ENCODE measurements at places on chromosomes 12 and 14.

- peak; percentile 70 for DNase-seq
Measured at GRCh38 chr12:121536899-121537813, 43.7 kb downstream of the KDM2B start.

GRCh38 chr14:24074625-24075484 is 3.5 kb downstream of the CPNE6 start:
- DNase-seq, result no peak

DNA sequence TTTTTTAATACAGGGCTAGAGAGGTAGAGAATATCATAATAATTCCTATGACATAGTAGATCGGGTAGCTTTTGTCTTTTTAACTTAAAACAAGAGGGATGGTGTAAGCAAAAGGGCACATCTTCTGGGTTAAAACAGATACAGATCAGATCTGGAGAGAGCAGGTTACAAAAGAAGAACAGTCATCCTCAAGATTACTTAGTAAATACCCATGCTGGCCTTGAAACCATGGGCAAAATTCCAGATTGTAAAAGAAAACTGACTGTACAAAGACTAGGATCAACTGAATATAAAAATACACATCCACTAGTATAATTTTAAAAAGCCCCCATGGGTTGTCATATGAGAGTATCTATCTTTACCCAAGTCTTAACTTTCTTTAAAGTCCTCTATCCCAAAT is 76.7 kb downstream of the MED13L start:
- no peak for DNase-seq

DNA sequence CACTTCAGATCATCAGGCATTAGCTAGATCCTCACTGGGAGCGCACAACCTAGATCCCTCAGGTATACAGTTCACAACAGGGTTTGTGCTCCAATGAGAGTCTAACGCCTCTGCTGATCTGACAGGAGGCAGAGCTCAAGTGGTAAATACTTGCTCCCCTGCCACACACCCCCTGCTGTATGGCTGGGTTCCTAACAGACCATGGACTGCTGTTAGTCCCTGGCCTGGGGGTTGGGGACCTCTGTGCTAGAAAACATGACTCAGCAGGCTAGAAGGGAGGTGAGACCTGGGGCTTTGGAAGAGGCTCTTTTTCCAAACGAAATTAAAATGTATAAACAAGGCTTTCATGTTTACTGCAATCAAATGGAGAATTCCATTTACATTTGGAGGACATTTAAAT is 691.1 kb downstream of the FLRT2 start:
- DNase-seq, result peak; percentile 86

DNA sequence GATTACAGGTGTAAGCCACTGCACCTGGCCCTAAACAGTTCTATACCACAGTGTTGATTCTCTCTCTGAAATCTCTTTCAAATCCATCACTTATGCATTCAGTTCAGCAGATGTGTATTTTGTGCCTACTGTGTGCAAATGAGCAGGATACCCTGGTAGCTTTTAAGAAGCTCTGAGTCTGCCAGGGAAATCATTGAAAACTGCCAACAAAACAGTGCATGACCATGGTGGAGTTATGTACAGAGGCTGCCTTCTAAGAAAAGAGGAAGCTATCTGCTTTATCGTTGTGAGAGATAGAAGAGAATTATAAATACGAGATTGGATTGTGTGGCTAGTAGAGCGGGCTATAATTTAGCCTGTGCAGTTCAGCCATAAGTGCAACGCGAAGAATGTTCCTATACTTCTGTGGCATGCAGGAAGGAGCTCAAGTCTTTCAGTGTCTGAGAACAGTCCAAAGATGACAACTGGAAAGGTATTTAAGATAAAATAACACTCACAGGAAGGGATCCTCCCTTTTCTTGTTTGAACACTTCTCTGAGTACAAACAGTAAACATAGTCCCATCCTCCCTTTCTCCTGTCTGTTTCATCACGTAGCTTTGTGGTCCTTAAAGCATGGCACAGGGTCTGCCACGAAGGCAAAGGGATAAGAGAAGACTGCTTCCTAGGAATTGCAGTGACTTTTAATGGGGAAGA is 4.3 kb downstream of the DIP2B start:
- DNase-seq, result no peak

- DNase-seq, result peak; percentile 17
Measured at GRCh38 chr12:30870491-30871265, 55.9 kb upstream of the TSPAN11 start.

DNA sequence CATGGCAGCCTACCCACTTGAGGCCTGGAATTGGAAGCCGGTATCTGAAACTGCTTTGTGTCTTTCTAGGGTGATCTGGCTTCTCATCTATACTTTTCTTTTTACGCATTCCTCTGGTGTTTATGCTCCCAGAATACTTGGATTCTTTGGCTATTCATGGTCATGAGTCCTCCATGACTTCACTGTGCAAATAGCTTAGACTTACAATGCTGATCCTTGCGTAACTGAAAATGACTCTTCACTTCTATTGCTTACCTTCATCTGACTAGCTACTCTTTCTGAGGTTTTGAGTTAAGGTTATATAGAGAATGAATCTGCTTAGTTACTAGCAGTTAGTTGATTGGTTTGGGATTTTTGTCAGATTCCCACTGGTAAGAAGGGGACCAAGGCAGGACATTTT is 121.7 kb upstream of the NOVA1 start:
- DNase-seq, result no peak

- DNase-seq, result no peak
Measured at GRCh38 chr12:65462484-65462883, 184.0 kb downstream of the MSRB3 start.

GRCh38 chr14:92572050-92572449 is 58.5 kb downstream of the RIN3 start:
- no peak for DNase-seq

DNA sequence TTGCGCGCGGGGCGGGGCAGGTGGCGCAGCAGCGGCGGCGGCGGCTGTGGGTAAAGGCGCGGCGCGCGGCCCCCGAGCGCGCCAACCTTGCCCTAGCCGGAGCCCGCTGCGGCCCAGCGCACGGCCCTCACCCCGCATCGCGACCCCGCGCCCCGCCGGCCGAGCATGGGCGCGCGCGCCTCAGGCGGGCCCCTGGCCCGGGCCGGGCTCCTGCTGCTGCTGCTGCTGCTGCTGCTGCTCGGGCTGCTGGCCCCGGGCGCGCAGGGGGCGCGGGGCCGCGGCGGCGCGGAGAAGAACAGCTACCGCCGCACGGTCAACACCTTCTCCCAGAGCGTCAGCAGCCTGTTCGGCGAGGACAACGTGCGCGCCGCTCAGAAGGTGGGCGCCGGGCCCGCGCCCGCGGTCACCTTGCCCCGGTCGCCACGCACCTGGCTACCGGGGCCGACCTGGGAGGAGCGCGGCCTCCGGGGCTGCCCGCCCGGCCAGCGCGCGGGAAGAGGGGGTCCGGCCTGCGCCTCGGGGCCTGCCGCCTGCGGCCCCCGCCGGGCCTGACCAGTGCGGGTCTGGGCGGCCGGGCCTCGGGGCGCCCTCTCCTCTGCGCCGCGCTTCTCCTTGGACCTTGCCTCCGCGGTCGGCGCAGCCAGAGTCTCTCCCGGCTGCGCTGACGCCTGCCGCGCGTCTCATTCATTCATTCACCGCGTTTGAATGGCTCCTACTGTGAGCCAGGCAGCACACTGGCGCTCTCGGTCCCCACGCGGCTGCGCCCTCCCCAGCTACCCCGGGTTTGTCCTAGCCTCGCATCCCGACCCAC is at the start of gene BRI3BP:
Gene BRI3BP, plus strand, starts transcription at position 20 of the 811 bp plus-strand sequence. Its CDS starts 146 bp downstream, at position 166.
- peak; percentile 60 for DNase-seq

DNA sequence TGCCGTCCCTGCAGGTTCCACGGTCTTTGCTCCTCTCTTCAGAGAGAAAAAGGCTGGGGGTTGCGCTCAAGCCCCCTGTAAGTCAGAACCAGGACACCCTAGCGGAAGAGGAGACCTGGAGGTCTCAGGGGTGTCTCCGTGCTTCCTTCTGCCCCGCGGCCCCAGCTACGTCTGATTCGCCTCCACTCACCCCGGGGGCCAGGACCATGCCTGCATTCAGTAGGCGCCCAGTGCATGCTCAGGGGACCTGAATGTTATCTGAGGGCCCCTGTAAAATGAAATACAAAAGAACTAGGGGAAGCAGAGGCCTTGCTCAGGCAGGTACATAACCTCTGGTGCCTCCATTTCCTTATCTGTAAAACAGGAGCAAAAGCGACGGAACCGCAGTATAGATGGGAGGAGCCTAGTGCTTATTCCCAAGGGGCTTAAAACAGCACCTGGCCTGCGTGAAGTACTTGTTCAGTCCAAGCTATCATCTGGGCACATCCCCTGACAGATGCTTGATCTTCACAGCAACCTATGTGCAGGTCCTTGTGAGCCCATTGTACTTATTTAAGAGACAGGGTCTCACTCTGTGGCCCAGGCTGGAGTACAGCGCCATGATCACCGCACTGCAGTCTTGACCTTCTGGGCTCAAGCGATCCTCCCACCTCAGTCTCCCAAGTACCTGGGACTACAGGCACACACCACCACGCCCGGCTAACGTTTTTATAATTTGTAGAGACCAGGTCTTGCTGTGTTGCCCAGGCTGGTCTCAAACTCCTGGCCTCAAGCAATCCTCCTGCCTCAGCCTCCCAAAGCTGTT is 110.3 kb upstream of the NCOR2 start:
- DNase-seq, result no peak

DNA sequence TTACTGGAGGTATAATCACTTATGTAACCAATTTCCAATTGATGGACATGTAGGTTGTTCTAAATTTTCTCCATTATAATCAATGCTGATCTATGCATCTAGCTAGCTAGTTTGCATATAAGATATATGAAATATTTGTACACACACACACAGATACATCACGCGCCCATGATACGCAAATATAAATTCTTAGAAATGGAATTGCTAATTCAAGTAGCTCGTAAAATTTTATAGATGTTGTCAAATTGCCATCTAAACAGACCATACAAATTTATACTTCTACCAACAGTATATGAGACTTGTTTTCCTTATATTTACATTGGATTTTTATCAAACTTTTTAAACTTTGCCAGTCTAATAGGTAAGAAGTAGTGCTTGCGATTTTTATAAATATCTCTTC is 29.1 kb upstream of the TRIM9 start:
- DNase-seq, result no peak

DNA sequence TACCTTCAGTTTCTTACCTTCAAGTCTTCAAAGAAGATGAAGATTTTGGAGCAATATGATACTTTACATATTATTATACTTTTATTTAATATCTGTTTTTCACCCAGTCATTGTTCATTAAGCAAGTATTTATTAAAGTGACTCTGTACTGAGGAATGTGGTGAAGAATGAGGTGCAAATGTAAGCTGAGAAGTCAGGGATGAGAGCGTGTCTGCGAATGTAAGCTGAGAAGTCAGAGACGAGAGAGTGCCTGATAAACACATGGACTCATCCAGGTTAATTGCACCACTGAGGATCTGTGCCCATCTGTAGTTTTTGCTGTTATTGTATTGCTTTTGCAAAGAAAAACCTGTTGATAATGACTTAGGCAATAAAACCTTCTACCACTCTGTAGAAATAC is 211.9 kb upstream of the FAR2 start:
- DNase-seq, result no peak

DNA sequence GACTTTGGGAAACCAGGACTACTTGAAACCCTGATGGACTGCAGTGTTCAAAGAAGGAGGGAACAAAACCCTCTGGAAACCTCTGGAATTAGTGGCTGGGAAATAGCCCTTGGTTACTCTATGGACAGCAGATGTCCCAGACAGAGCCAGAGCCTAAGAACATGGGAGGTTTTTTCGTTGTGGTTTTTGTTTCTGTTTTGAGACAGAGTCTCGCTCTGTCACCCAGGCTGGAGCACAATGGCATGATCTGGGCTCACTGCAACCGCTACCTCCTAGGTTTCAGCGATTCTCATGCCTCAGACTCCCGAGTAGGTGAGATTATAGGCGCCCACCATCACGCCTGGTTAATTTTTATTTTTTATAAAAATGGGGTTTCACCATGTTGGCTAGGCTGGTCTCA is 1378.7 kb downstream of the AACS start:
- DNase-seq, result no peak

DNA sequence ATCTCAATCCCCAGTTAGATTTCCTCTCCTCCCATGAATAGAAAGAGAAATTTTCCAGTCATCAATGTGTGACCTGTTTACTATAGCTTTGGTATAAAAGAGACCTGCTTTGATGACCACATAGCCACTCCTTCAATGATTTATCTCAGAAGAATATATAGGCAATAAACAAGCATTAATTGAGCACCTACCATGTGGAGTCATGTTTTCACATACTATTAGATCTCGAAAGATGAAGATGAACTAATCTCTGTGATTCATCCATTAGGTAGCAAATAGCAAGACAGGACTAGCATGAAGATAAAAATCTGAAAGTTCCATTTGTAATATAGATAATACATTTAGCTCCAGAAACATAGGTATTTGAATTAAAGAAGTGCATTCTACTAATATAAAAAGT is 40.5 kb downstream of the SLCO1A2 start:
- DNase-seq, result no peak

- DNase-seq, result no peak
Measured at GRCh38 chr14:28280997-28281598, 485.5 kb upstream of the FOXG1 start.

- DNase-seq, result no peak
Measured at GRCh38 chr12:118456741-118457140, 80.4 kb downstream of the SUDS3 start.

DNA sequence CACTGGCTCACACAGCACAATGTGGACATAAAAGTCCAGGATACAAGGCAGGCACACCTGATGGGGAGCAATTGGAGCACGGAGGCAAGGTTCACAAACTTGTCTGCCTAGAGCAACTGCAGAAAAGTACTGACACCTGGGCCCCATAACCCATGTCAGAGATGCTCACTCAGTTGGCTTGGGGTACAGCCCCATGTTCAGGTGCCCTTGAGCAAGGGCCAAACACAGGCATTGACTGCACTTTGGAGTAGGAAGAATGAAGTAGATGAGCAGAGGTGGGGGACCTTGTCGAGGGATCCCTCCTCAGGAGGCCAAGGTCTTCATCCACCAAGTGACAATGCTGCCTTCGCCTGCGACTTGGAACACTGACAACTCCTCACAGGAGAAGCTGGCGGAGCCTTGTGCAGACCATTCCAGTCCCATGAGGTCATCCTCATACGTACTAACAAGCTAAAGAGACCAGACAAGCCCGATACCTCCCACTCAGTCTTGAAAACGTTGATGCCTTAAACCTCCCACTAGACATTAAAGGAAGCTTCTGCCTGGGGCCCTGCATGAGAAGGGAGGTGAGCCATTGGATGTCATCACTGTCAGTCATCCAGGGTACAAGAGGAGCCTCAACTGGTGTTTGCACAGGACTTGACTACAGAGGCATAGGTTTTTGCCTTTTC is 42.5 kb upstream of the C14orf180 start:
- DNase-seq, result no peak

- DNase-seq, result no peak
Measured at GRCh38 chr12:45704968-45705367, 24.5 kb upstream of the ARID2 start.

DNA sequence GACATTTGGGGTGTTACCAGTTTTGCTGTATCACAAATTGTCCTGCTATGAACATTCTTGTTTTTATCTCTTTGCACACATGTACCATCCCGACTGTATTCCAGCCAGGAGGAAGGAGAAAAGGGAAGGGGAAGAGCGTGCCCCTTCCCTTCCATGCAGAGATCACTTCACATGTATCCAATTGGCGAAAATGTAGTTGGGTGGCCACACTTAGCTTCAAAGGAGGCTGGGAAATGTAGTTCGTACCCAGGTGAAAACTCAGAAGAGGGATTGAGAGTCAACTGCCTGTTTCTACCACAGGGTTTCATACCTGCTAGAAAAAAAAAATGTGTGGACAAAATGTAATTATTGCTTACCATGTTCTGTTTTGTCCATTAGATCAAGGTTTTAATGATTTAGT is 189.1 kb upstream of the PELI2 start:
- DNase-seq, result no peak

All from H9 (cell line).